GM12864 (cell line): ENCODE measurements at places on chromosomes 4 and X.

- no peak for DNase-seq
Observed at GRCh38 chr4:8013976-8014726, 74.5 kb upstream of the AFAP1 start.

DNA sequence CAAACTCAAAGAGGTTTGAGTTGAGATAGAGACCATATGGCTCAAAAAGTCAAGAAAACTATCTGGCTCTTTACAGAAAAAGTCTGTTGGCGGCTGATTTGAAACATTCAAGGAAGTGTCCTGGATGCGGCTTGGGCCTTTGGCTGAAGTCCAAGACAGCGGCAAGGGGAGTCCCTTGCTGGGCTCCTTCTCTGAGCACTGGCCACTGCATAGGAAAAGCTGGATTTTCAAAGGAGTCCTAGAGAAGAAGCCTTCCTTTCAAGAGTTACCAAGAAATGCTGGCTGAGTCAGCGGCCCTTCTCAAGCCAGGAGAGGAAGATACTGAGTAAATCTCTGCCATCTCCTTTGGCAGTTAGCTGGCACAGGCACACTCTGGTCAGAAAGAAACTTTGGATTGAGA is 12.1 kb downstream of the APLN start:
- DNase-seq, result no peak

DNA sequence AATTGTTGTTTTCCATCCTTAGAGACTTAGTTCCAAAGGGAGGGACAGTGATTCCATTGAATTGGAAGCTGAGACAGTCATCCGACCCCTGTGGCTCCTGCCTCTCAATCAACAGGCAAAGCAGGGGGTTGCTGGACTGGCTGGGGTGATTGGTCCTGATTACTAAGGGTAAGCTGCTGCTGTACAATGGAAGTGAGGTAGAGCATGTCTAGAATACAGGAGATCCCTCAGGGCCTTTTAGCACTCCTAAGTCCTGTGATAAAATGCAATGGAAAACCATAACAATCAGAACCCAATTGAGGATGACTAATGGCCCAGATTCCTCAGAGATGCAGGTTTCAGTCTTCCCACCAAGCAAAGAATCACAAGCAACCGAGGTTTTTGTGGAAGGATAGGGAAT is 127.6 kb downstream of the AASDH start:
- no peak for DNase-seq

- DNase-seq, result no peak
Observed at GRCh38 chr4:1601533-1601835, 82.6 kb downstream of the FAM53A start.

- DNase-seq, result no peak
Observed at GRCh38 chrX:12249997-12250396, 111.7 kb downstream of the FRMPD4 start.

GRCh38 chr4:119834906-119835612 is 206.5 kb upstream of the PDE5A start:
- no peak for DNase-seq

DNA sequence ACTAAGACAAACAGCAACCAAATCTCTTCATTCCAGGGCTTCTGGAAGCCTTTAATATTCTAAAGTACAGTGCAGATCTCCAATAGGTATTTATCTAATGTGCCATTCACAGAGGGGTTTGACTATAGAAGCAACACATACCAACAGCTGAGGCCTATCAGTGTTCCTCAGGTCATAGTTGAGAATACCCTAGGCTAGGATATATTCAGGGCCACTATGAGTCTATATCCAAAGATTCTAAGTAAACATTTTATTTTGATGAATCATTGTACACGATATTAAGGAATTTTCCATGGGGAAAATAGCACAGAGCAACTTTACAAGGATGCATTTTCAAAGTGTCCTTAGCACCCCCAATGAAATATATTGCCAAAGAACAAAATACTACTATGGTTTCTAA is 9.7 kb downstream of the SMIM10 start:
- DNase-seq, result no peak

- no peak for DNase-seq
Observed at GRCh38 chrX:24528605-24529004, 63.5 kb downstream of the PDK3 start.

- DNase-seq, result no peak
Observed at GRCh38 chr4:71221510-71222466, 117.0 kb upstream of the SLC4A4 start.

GRCh38 chr4:29046186-29046585 is 1674.0 kb upstream of the PCDH7 start:
- DNase-seq, result no peak

GRCh38 chr4:169079942-169080827 is 70.1 kb upstream of the CBR4 start:
- no peak for DNase-seq

- DNase-seq, result no peak
Observed at GRCh38 chr4:153745651-153746050, 14.2 kb downstream of the RNF175 start.

- DNase-seq, result no peak
Observed at GRCh38 chr4:6733358-6734164, 17.6 kb downstream of the BLOC1S4 start.
